ENCODE measurements at places on chromosomes 1 and 21. TPM values are rescaled to one million over a fixed set of nuclear protein-coding genes. Genes with fewer than 3 reads are reported as not detected.

Gene FLVCR1
- 4.0 TPM for total RNA-seq

Gene GCSAML
- total RNA-seq, result not detected

Gene PTPN7
- not detected for total RNA-seq

Gene KCNE2
- not detected for total RNA-seq

Gene KRTAP13-2
- total RNA-seq, result not detected

Gene ERG
- 16.0 TPM for total RNA-seq

Gene KTI12
- total RNA-seq, result 9.6 TPM

Gene ROR1
- 7.8 TPM for total RNA-seq
